ENCODE measurements at places on chromosomes 1 and 21.

DNA sequence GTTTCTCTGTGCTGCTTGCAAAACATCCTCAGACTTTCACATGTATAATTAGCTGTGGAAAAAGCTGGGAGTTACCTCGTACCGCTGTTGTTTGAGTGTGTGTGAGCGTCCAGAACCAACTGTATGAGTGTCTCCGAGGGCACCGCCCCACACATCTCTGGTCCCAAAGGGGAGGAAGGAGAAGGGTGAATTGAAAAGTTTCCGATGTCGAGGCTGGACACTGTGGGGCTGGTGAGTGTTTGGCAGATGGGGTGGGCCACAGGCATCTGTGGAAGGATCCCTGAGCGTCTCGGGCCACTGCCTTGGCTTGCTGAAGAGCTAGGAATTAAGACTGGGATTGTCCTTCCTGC is 1.2 kb downstream of the ATP2B4 start:
- peak; percentile 53 for DNase-seq

DNA sequence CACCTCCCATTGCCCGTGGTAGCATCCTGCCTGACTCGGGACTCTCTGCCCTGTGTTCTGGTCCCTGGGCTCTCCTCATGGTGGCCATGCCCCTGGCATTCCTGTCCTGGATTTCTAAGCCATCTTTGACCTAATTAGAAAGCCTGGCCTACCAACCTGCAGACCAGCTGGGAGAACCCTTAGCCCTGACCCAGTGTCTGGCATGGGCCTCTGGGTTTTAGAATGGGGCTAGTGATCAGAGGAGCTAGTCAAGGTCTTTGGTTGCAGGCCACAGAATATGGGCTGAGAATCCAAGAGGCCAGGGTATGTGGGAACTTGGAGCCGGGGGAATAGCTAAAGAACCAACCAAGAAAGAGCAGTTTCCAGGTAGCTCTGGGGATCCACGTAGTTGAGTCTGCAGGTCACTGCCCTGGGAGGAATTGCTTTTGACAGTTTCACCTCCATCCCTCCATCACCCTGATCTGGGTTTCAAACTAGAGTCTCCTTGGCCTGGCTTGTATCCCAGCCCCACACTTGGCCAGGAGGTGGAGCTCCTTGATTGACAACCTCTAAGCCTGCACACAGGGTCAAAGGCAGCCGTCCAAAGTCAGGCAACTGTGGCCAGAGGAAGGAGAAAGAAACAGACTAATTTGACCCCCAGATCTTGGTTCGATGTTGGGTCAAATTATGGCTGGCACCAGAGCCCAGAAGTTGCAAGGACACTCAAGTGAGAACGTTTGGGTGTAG is 54.7 kb upstream of the ABCG1 start:
- DNase-seq, result no peak

- no peak for DNase-seq
These were observed 82.8 kb downstream of the PHTF1 start for GRCh38 chr1:113676524-113676923.

GRCh38 chr1:179706339-179706941 is 36.7 kb upstream of the FAM163A start:
- DNase-seq, result peak; percentile 43

DNA sequence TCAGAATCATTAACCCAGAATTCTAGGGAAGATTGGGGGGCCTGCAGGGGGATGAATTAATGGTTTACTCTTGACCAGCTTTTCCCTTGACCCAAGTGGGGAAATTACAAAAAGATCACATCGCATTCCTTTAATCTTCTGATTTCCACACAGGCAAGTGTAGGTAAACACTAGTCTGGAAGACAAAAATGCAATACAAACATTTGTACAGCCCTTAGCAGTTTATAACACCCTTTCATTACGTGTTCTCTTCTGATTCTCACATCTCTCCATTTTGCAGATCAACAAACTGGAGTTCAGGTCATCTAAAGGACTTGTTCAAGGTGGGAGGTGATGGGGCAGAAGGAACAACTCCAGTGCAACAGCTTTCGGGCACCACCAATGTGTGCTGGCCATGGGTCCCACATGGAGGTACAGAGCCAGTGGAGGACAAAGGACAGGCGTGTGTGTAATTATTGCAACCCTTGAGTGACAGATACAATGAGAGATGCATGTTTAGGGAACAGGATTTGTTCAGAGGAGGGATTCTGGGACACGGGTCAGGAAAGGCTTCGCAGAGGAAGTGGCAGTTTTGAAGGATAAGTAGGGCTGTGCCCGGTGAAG is 20.4 kb downstream of the ATF3 start:
- no peak for DNase-seq

- no peak for DNase-seq
These were observed 1.0 kb downstream of the PDXK start for GRCh38 chr21:43719748-43720538.

GRCh38 chr1:101071470-101071891 is 45.9 kb upstream of the DPH5 start:
- DNase-seq, result no peak

- DNase-seq, result no peak
These were observed 647.4 kb downstream of the USP25 start for GRCh38 chr21:16377120-16377658.

DNA sequence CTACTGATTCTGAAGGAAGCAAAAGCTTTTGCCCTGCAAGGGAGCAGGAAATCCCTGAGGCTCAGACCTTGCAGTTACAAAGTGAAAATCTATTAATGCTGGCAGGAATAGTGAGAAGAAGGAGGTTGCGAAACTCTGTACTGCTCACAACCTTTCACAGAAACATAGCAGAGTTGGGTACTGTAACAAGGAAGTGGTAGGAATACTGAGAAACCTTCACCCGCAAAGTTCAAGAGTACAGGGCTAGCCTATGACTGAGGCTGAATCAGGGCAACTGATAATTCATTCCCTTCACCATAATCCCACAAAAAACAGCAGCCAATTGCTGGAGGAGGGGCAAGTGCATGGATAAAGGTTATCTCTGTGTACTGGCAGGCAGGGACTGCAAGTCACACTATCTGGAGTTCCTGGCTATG is 23.9 kb upstream of the KCTD3 start:
- DNase-seq, result peak; percentile 28

GRCh38 chr1:788835-789234 is 102.4 kb upstream of the OR4F16 start:
- DNase-seq, result no peak

GRCh38 chr1:234499943-234500245 is 20.9 kb upstream of the TARBP1 start:
- DNase-seq, result no peak

- no peak for DNase-seq
These were observed 33.1 kb upstream of the FOXO6 start for GRCh38 chr1:41328001-41328615.

DNA sequence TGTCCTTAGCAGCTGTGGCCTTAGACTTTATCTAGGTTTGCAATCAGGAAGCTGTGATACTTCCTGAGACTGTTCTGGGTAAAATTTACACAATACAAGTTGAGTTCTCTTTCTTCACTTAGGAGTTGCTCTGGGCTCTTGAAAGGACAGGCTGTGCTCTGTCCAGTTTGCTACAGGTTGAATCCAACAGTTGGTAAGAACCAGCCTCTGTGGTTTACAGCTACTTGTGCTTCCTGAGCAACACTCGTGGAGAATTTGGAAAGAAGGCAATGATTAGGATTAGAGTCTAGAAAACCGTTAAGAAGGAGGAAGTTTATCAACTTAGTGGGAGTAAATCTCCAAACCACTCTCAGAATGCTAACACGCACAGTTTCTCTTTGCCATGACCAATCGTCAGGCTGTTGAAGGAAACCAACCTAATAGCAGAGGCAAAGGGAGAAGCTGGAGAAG is 26.8 kb downstream of the GFI1 start:
- DNase-seq, result no peak

DNA sequence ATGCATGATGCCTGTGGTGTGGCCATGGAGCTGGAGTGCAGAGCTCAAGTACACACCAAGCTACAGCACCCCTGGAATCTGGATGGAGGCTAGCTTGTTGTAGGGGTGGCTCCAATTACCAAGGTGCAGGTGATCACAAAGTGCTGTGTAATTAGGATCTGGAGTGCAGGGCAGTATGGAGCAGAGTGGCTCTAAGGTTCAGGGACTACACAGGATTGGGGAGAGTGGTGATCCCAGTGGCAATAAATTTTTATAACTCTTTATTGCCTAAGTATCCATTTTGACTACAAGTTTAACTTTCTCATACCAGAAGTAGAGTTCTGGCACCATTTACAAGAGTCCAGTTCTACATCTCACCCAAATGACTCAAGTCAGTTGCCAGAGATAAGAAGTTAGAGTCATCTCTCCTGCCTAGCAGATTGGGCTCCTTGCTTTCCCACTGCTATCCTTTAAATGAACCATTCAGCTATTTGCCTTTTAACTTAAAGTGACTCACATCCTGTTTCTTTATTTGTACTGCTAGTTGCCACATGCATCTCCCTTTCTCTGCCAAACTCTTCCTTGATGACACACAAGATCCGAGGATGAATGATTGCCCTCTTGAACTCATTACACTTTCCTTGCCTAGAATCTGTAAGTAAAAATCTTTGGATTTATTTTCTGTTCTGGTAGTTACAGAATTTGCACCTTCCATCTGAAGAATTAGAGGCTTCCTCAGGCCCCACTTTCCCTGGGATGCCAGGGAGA is 427.2 kb downstream of the KCNT2 start:
- peak; percentile 94 for DNase-seq

- DNase-seq, result peak; percentile 97
These were observed 271.6 kb upstream of the SGIP1 start for GRCh38 chr1:66262208-66262963.

DNA sequence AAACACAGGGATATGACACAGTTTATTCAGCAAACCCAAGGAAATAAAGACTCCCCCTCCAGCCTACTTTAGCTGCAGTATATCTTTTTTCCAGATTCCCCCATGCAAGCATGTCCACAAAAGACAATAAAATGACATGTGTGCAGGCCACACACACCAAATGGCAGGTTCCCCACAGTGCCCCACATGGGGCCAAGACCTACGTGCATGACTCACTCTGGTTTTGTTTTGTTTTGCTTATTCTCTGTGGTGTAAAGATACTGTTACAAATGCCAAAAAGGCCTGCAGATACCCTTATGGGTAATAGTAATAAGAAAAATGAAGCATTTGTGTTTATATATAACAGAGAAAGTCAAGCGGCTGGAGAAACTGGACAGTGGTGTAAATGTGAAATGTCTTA is 71.6 kb downstream of the RD3 start:
- peak; percentile 35 for DNase-seq

DNA sequence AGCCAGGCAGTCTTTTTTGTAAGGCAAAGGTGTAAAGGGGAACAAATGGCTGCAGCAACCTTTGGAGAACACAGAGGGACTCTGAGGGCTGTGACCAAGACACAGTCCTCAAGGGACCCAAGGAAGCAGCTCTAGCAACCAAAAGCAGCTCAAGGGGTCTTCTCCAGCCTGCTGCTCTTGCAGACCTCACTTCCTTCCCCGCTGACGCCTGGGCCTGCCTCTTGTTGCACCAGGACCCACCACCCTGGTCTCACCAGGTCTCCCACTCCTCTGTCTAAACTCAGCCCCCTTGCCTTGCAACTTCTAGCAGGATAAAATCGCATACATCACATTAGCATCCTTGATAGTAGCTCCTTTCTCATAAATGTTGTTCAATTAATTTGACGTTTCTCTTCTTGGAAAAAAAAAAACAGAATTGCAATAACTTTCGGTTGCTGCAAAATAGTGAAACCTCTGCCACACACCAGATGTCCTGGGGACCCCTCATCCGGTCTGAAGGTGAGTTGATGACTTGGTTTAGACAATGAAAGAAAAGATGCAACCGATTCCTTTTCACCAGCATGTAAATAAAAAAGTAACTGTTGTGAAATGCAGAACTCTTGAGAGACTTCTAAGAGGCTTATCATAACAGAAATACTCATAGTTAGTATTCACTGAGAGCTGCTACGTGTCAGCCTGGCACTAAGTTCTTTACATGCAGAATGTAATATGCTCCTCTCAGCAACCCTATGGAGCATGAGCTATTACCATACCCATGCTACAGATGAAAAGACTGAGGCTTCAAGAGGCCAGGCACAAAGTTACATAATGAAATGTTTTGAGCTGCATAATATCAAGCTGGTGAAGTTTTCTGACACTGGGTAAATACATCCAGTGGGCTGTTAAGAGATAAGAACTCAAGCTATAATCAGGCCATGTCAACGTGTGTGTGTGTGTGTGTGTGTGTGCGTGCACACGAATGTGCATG is 58.5 kb downstream of the UMODL1 start:
- DNase-seq, result no peak

DNA sequence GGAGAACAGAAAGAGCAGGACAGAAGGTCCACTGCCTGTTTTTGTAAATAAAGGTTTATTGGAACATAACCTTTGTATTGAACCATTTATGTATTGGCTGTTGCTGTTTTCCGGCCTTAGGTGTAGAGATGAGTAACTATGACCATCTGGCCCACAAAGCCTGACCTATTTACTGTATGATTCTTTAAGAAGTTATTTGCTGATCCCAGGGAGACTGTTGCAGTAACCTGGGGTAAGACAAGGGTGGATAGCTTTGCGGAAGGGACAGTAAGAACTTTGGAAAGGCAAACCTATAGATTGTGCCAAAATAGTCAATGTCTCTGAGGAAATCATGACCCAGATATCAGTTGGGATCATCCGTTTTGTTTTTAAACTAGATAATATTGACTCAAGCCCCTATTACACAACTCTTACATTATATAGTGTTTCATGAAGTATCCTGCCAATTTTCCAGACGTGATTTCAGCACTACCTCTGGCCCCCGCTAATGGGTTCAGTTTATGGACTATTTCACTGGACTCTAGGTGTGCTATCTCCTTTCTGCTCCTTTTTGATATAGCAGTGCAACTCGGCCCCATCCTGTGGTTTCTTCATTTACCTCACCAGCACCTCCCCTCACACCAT is 20.8 kb upstream of the TLCD4 start:
- no peak for DNase-seq

DNA sequence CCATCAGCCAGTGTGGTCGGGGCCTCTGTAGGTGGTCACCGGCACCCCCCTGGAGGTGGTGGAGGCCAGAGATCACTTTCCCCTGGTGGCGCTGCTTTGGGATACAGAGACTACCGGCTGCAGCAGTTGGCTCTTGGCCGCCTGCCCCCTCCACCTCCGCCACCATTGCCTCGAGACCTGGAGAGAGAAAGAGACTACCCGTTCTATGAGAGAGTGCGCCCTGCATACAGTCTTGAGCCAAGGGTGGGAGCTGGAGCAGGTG is 961 bp downstream of the RBM15 start:
- no peak for DNase-seq

GRCh38 chr1:63836830-63837229 is 63.0 kb downstream of the ROR1 start:
- DNase-seq, result no peak

- peak; percentile 60 for DNase-seq
These were observed 30.0 kb upstream of the RBM15 start for GRCh38 chr1:110309139-110309538.

DNA sequence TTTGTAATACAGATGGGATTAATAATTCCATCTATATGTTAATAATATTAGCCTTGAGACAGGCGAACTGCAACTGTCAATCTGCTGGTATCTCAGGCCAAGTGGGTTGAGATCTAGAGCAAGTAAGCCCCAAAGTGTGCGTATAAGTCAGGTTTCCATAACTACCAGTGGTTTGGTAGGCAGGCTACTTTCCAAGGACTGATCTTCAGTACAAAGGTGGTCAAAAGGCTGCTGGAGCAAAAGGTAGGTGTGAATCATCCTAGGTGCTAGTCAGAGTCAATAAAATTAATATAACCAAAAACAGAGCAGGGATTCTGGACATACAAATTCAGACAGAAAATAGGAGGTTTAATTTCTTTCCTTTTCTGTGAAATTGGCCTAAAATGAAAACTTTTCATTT is 328.0 kb downstream of the TGFB2 start:
- no peak for DNase-seq

GRCh38 chr21:26845759-26846035 is 488 bp upstream of the ADAMTS1 start:
- DNase-seq, result no peak

- DNase-seq, result no peak
These were observed 6.5 kb downstream of the PPIE start for GRCh38 chr1:39745016-39745670.

All from HFFc6 (cell line).